Left ventricle myocardium superior (tissue), 1 donor: ENCODE measurements at places on chromosomes 2 and 18. TPM values are rescaled to one million over a fixed set of nuclear protein-coding genes. Genes with fewer than 3 reads are reported as not detected.

PSTPIP2 gene
- 2.7 TPM for total RNA-seq

NTSR2 gene
- not detected for total RNA-seq

FHOD3 gene
- 347 TPM for total RNA-seq

CCBE1 gene
- 0.92 TPM for total RNA-seq

DSC2 gene
- total RNA-seq = 34.1 TPM

CDK15 gene
- total RNA-seq = 0.30 TPM

ZAP70 gene
- total RNA-seq = 1.7 TPM

EVX2 gene
- not detected for total RNA-seq

RGPD3 gene
- total RNA-seq = not detected

ANKRD30BL gene
- not detected for total RNA-seq

REG3G gene
- total RNA-seq = not detected

TACR1 gene
- 0.07 TPM for total RNA-seq

RAB31 gene
- 7.6 TPM for total RNA-seq

LCT gene
- total RNA-seq = not detected

AKAIN1 gene
- not detected for total RNA-seq

CXCR2 gene
- total RNA-seq = 1.1 TPM

DSG4 gene
- total RNA-seq = not detected

MOCOS gene
- 0.27 TPM for total RNA-seq

XIRP2 gene
- total RNA-seq = 248 TPM

IL1A gene
- not detected for total RNA-seq

NEURL3 gene
- not detected for total RNA-seq

NPAS2 gene
- total RNA-seq = 40.9 TPM

AQP12B gene
- total RNA-seq = not detected

WDR75 gene
- total RNA-seq = 15.1 TPM

GPR17 gene
- 0.25 TPM for total RNA-seq

RAD51AP2 gene
- total RNA-seq = 0.10 TPM

FIGN gene
- total RNA-seq = 16.6 TPM

CHPF gene
- 93.1 TPM for total RNA-seq

SERPINB13 gene
- not detected for total RNA-seq

SRD5A2 gene
- not detected for total RNA-seq

IL36G gene
- total RNA-seq = not detected

ONECUT2 gene
- total RNA-seq = 0.02 TPM

ATAD2B gene
- total RNA-seq = 6.9 TPM

TTN gene
- total RNA-seq = 3,610 TPM

TEX261 gene
- 50.4 TPM for total RNA-seq

RMC1 gene
- 12.6 TPM for total RNA-seq

LRATD1 gene
- 1.7 TPM for total RNA-seq

TYMS gene
- total RNA-seq = 3.8 TPM

ALKAL2 gene
- total RNA-seq = 1.3 TPM

RFTN2 gene
- 7.5 TPM for total RNA-seq

KLHL41 gene
- 168 TPM for total RNA-seq

FABP1 gene
- not detected for total RNA-seq

CNDP1 gene
- total RNA-seq = not detected

SCN3A gene
- 0.84 TPM for total RNA-seq

TM4SF20 gene
- total RNA-seq = not detected

SERPINB2 gene
- not detected for total RNA-seq

AFF3 gene
- 10.0 TPM for total RNA-seq

IL36RN gene
- total RNA-seq = not detected

CPO gene
- 0.27 TPM for total RNA-seq

SP140 gene
- total RNA-seq = 0.47 TPM
